ENCODE measurements at places on chromosomes 6 and 20.

- DNase-seq, result no peak
Observed at GRCh38 chr6:129893640-129894039, 32.5 kb upstream of the TMEM244 start.

DNA sequence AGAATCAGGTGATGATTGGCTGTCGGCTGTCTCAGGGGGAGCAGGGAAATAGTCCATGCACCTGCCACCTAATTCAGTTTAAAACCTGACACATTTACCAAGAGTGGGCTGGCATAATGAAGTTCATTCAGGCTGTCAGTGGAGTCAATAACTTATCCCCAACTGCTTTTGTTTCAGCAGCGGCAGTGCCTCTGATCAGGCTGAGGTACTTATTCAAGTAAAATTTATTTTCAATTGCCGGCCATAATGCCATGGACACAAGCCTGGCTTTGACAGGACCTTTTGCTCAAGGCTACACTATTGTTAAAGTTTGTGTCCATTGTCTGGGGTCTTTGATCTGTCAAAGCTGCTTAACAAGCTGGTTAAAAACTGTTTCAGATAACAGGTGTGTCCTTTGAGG, 20.6 kb downstream of the OLIG3 start:
- no peak for DNase-seq

DNA sequence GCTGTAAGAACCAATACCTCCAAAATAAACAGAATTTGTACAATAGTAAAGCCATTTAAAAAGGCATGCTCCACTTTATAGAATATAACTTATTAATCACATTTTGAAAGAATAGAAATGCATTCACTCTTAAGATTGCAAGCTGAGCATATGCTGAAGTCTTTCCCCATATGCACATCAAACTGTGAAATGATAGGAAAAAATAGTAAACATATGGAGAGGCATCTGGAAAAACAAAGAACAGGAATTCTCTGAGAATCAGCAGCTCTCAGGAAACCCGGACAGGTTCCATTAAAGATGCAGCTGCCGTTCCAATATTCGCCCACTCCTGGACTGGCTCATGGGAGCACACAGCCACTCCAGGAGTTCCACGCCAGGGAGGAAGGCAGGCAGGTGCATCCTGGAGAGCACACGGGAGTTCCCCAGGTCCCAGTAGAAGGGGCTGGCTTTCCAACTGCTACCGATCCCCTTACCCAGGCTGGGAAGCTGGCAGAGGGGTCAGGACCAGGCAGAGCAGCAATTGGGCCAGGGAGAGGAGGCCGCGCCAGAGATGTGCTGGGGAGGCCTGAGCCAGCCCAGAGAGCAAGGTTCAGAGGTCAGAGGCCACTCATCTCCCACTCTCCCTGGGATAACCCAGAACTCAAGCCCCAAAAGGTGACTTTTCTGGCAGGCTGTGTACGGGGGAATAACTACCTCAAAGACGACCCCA, 111.1 kb downstream of the DLL1 start:
- DNase-seq, result no peak

GRCh38 chr6:9025796-9026394, 590.5 kb upstream of the SLC35B3 start:
- no peak for DNase-seq

GRCh38 chr20:20864351-20865096, 152.1 kb upstream of the RALGAPA2 start:
- no peak for DNase-seq

- no peak for DNase-seq
Observed at GRCh38 chr6:127205036-127205435, 61.6 kb upstream of the RNF146 start.

- no peak for DNase-seq
Observed at GRCh38 chr6:43828711-43829110, 58.7 kb downstream of the VEGFA start.

- DNase-seq, result no peak
Observed at GRCh38 chr6:102885165-102885564, 1491.7 kb downstream of the GRIK2 start.

GRCh38 chr6:14965424-14966075, 280.3 kb upstream of the JARID2 start:
- no peak for DNase-seq

GRCh38 chr6:92790381-92790780, 629.0 kb downstream of the EPHA7 start:
- DNase-seq, result no peak

GRCh38 chr6:114740547-114740946, 397.7 kb upstream of the HS3ST5 start:
- DNase-seq, result no peak

DNA sequence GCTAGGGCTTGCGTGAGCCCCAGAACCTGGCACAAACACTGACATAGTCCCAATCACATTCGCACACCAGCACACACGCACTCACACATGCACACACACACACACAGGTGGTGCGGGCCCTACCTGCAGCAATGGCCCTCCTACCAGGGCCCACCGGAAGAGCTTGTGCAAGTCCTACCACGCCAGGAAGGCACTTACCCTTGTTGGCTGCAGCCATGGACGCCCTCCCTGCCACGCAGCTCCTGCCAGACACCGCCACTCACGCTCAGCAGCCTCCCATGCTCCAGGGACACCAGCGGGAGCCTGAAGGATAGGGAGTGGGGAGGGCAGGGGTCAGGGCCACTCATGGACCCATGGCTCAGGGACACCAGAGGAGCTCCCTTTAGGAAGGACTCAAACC, 7.7 kb downstream of the ADISSP start:
- no peak for DNase-seq

GRCh38 chr6:45571159-45571558, 193.4 kb upstream of the SUPT3H start:
- DNase-seq, result no peak

GRCh38 chr6:15327271-15327670, 81.4 kb downstream of the JARID2 start:
- DNase-seq, result no peak

DNA sequence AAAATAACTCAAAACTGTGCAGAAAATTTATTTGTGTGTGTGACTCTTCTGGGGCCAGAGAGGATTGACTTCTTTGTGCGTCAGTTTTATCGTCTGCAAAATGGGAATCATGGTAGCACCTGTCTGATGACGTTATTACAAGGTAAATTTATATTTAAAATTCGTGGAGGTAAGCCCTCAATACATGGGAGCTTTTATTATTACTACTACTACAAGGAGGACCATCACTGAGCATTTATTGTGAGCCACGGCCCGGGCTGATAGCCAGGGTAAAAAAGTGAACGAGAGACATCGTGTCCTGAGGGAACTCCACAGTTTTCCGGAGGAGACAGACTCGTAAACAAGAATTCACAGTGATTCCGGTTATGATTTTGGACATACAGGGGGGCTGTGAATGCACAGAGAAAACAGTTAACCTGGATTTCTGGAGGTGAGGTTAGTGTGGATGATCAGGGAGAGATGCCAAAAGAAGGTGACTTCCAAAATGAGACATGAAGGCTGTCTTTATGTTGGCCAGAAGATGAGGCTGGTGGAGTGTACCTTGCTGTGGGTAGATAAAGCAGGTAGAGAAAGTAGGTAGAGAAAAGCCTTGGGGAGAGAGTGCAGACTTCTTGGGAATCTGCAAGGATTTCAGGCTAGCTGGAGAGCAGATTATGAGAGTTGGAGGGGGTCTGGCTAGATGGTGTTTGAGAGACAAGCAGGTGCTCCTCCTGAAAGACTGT, 10.6 kb upstream of the SERINC3 start:
- DNase-seq, result no peak

DNA sequence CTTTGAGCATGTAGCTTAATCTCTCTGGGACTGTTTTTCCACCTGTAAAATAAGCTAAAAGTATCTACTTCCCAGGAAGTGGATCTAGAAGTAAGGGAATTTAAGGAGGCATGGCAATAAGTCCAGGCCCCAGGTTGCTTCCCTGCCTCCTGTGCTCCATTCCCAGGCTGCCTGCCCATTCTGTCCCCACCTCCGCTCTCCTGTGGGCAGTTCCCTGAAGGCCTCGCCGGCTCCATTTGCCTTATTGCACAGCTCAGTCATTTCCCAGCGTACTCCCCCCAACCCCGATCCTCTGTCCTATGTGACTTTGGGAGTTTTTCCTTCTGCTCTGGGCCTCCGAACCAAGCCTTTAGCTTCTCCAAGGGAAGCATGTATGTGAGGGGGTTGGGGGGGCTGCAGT, 4.6 kb downstream of the SLC29A1 start:
- DNase-seq, result no peak

DNA sequence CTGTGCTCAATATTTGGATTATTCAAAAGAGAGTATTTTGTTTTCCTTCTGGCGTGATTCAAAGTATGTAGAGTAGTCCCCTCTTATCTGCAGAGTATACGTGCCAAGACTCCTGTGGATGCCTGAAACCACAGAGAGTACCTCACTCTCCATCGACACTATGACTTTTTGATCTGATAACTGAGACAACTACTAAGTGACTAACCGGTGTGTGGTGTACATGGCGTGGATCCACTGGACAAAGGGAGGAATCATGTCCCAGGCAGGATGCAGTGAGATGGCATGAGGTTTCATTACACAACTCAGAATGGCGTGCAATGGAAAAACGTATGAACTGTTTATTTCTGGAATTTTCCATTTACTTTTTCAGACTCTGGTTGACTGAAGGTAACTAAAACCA, 112.2 kb upstream of the PDE7B start:
- DNase-seq, result no peak

- no peak for DNase-seq
Observed at GRCh38 chr6:159077123-159077522, 32.3 kb upstream of the TAGAP start.

DNA sequence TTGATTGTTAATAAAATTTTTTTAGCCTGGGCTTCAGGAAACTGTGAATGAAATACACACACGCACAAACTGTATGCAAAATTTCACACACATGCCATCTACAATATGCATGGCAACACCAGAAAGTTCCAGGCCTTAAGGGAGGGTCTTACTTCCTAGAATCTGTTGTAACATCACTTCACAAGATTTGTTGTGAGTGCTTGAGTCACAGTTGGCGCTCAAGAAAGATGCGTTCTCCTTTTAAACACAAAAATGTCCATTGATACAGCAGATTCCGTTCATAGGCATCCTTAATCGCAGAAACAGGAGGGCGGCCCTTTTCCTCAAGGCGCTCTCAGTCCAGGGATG, 485 bp upstream of the RTF2 start:
- DNase-seq, result no peak

GRCh38 chr6:146289816-146290588, 253.6 kb upstream of the RAB32 start:
- no peak for DNase-seq

DNA sequence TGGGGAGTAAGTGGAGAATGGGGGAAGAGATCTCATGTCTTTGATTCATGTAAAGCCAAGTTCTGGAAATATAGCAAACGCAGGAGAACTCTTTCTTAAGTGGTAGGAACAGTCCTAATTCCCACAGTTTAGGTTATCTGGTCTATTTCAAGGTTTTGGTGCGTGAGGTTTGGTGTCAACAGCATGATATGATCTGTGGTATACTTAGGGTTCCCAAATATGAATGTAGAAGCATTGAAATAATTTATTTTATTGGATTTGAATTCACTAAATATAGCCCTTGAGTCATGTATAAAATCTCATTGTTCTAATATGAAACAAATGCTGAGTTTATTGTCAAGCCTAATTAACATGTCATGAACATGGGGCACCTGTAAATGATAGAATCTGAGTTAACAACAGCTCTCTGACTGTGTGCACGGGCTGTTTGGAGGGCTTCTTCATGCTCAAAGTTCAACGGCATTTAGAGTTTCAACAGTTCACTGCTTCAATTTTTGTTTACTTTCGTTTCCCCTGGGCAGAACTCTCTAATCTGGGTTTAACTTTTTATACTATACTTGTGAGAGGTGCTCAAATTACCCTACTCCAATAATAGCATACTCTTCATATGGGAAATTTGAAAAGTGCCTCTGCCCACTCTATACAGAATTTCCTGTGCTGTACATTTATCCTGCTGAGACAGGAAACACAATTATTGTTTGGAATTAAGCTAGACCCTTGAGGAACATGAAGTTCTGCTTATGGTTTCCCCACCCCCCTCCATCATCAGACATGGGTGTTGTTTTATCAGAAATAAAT, 236.3 kb upstream of the ZNF217 start:
- DNase-seq, result no peak

- DNase-seq, result peak; percentile 49
Observed at GRCh38 chr20:62900052-62900691, 26.1 kb downstream of the DIDO1 start.

DNA sequence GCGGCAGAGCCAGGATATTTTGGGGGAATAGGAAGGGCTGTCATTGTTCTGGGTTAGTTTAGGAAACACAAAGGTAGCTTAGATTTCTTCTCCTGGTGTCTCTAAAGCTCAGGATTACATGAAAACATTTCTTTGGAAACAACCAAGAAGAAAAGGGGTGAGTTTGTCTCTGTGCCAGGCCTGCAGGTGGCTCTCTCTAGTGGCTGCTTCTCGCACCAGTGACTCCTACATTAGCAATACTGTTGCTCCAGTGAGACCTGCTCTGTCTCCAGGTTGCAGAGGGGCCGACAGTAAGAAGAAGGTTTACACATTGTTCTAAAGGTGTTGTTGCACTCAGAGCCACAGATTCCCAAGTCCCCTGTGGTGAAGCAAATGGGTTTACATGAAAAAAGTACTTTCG, 104.6 kb upstream of the GLP1R start:
- no peak for DNase-seq
